ENCODE measurements at places on chromosomes 16 and 17.
A peak's percentile ranks its signal among the peaks of the same experiment; 100 is the strongest.

GRCh38 chr17:37284191-37284590 is 91.6 kb upstream of the C17orf78 start:
- DNase-seq, result no peak

- DNase-seq, result no peak
These were observed 650 bp downstream of the EPN3 start for GRCh38 chr17:50533185-50533584.

- no peak for DNase-seq
These were observed 382.8 kb downstream of the SEC14L1 start for GRCh38 chr17:77523540-77523939.

GRCh38 chr16:28155293-28155692 is 56.5 kb downstream of the XPO6 start:
- DNase-seq, result no peak

DNA sequence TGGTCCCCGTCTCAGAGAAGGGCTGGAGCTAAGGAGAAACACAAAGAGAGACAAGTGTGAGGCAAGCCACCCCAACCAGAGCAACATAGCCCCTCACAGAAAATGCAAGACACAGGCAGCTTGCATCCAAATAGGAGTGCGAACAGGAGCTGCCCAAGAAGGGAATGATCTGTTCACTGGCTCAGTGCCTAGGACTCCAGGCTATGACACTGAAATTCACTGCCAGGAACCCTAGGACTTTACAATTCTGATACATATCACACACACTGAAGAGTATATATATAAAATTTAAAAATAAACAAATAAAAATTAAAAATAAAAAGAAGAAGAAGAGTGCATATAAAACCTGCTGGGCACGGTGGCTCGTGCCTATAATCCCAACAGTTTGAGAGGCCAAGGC is 5.2 kb downstream of the ZNF23 start:
- no peak for DNase-seq

- no peak for DNase-seq
These were observed 8.9 kb downstream of the MYO15B start for GRCh38 chr17:75596320-75597087.

DNA sequence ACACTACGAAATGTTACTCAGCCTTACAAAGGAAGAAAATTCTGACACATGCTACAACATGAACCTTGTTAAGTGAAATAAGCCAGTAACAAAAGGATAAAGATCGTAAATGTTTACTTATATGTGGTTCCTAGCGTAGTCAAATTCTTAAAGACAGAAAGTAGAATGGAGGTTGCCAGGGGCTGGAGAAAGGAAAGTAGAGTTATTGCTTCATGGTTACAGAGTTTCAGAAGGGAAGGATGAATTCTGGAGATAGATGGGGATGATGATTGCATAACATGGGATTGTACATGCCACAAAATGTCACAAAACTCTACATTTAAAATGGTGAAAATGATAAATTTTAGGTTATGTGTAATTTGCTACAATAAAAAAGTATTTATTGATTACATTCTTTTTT is 103.8 kb downstream of the CHD9NB start:
- DNase-seq, result no peak

DNA sequence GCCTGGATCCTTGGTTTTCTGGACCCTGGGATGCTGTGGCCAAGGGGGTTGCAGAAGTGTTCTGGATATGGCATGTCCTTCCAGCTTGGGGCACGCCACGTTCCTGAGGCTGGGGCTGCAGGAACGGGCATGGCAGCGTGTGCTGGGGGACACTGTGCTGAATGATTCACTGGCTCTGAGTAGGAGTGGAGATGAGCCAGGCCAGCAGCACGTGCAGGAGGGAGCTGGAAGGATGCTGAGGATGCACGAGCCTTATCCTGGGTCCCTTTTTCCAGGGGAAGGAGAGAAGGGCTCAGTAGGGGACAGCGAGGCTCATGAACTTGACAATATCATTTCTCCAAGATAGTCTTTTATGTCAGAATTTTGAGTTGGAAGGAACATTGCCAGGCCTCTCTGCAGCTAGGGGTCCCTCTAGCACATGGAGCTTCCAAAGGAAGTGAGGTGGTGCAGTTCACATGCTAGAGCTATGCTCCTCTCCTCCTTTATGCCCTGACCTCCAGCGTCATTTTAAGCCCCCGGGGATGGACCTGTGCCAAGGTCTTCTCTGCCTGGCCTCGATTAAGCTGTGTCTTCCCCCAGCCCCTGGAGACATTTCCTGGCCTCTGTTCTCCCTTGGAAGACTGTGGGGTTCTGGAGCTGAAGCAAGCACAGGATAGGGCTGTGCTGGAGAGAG is 125.9 kb downstream of the OR1D5 start:
- DNase-seq, result no peak

GRCh38 chr16:57614944-57615343 is 13.5 kb upstream of the ADGRG1 start:
- DNase-seq, result no peak

GRCh38 chr16:10895053-10895946 is 18.3 kb downstream of the CIITA start:
- peak; percentile 48 for DNase-seq

DNA sequence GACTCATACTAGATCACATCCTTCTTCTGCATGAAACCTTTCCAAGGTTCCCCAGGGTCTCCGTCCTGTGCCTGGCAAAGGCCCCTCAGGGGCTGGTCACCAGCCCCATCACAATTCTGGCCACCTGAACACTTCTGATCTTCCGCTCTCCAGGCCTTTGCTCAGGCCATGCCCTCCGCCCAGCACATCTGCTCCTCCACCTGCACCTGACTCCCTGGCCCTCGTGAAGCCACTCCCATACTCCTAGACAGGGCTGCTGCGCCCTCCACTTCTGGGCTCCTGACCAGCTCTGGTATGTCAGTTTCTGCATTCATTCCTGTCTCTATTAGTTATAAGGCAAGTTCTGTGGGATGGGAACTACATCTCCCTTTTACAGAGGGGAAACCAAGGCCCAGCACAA is 1.9 kb upstream of the MYL11 start:
- DNase-seq, result no peak

DNA sequence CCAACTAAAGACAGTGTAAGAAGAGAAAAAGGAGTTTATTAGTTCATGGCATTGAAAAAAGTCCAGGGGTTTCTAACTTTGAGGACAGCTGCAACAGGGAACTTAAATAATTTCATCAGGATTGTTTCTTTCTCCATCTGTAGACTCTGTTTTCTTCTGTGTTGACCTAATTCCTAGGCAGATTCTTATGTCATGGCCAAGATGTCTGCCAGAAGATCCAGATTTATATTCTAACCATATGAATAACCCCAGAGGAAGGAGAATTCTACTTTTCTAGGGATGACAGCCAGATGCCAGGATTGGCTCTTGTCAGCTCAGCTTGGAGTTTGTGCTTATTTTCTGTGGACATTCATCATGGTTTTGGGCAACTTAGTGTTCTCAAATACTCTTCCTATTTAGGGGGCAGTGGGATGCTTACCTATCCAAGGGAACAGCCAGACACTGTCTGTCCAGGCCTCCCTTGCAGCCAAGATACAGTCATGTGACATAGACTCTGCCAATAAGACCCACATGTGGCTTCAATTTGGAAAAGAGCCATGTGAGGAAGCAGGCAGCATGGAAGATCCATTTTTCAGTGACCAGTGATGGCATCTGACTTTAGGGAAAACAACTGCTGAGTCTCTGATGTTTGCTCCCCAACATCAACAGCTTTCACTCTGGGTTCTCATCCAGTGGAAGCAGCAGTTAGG is 18.2 kb downstream of the PCTP start:
- DNase-seq, result peak; percentile 35

DNA sequence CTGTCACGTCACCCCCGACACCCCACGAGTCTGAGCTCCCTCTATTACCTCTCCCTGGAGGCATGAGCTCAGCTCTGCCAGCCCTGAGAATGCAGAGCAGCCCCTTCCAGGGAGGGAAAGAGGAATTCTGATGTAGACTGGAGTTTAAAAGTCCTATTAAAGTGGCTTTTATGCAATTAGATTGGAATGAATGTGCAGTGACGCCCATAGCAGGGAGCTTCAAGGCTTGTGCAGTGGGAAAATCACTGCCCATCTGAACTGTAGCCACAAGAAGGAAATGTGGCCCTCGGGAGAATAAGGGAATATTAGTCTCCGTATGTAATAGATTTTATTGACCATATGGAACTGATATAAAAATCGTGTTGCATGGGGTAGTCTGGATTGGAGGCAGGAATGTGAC is 66.9 kb downstream of the ZNF423 start:
- DNase-seq, result peak; percentile 78

DNA sequence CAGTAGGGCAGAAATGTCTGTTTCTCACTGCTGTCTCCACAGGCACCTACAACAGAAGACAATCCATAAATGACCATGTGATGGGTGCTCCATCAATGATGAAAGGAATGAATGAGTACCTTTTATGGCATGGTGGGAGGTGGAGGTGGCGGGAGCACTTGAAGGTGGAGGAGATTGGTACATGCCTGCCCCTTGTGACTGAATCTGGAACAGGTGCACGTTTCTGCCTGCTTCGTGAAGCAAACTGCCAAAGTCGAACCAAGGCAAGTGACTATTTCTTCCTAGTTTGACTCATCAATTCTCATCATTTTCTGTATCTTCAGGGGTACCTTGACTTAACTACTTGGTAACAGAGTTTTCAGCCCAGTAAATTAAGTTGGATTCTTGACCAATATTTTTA is 25.4 kb downstream of the CDRT15 start:
- no peak for DNase-seq

DNA sequence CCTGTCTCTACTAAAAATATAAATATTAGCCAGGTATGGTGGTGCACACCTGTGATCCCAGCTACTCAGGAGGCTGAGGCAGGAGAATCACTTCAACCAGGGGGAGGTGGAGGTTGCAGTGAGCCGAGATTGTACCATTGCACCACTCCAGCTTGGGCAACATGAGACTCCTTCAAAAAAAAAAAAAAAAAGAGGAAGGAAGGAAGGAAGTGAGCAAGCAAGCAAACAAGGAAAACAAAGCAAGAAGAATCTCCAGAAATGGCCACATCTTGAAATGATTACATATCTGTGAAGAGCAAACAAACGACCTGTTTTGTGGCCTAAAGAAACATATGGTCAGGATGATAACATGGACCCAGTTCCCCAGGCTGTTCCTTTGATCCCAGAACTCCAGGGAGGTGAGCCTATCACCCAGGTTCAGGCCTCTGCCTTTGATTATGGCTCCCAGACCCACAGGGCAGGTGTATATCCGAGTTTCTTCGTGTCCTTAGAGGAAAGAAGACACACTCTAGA is 8.9 kb downstream of the ACOX1 start:
- peak; percentile 10 for DNase-seq

- peak; percentile 15 for DNase-seq
These were observed 462.6 kb upstream of the MAF start for GRCh38 chr16:80063031-80063712.

- no peak for DNase-seq
These were observed 352.3 kb upstream of the CDH5 start for GRCh38 chr16:66014221-66014620.

DNA sequence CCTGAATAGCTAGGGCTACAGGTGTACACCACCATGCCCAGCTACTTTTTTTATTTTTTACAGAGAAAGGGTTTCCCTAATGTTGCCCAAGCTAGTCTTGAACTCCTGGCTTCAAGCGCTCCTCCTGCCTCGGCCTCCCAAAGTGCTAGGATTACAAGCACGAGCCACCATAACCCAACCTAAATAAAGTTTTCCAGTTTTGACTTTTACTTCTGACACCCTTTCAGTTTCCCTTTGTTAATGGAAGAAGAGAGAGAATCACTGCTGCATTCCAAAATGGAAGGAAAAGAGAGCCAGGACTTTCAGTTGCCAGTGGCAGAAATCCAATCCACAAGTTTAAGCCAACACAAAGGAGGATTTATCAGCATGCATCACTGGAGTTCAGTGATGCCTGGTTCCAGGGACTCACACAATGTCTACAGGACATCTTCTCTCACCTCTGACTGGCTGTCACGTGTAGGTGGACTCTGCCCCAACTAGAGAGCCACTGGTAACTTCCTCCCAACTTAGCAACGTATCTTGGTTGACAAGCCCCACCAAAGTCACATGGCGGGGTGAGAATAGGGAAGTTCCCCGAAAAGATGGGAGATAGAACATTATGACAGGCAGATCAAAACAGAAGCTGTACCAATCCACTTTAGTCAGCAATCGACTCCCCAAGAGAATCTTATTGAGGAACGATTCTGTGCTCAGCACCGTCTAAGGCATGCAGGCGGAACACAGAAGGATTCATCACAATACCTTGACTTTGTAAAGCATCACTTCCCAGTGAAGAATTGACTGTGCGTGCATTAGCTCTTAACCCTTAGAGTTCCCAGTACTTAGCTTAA is 46.5 kb downstream of the GAS7 start:
- DNase-seq, result no peak

DNA sequence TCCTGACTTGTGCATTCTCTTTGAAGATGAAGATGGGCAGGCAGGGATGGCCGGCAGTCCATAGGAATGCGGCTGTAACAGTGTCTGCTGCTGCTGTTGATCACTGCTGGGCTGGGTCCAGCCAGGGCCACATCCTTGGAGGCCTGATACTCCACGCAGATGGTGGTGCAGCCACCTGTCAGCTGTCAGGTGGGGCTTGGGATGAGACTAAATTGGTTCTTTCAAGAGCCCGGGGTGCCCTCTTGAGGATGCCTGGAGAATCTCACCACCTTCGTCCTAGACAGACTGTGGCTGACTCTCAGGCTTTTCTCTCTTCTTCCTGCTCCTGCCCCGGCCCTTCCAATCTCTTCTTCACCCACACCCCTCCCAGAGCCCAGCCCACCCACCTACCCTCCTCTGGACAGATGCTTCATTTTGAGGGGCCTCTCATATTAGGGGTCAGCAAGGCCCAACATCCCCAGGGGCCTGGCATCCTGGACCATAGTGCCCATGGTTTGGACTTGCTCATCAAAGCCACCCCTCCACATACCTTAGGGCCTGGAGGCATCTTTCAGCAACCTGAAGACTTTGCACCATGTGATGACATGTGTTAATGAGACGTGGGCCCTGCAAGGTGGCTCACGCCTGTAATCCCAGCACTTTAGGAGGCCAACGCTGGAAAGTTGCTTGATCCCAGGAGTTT is 19.1 kb downstream of the OSBPL7 start:
- peak; percentile 25 for DNase-seq

GRCh38 chr16:5045499-5046115 is 11.9 kb upstream of the NAGPA start:
- DNase-seq, result no peak

GRCh38 chr16:74524926-74525325 is 82.0 kb downstream of the GLG1 start:
- DNase-seq, result peak; percentile 3

DNA sequence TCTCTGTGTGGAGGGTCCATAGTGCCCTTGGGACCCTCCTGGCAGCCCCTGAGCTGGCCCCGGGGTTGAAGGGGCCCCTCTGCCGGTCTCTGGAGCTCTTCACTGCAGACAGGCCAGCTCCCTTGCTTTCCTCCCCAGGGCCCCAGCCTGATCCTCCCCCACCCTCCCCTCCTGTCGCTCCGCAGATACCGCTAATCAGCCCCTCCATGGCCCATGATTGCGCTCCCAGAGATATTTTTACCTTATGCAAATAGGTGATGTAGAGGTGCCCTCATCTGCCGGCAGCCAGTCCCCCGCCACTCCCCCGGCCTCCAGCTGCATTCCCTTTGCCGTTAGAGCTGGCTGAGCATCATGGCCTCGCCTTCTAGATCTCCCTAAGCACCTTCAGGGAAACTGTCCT is 9.2 kb downstream of the MMP15 start:
- no peak for DNase-seq

Data from fibroblast of skin of abdomen (primary cell).